ENCODE measurements at places on chromosomes 1 and 21.

DNA sequence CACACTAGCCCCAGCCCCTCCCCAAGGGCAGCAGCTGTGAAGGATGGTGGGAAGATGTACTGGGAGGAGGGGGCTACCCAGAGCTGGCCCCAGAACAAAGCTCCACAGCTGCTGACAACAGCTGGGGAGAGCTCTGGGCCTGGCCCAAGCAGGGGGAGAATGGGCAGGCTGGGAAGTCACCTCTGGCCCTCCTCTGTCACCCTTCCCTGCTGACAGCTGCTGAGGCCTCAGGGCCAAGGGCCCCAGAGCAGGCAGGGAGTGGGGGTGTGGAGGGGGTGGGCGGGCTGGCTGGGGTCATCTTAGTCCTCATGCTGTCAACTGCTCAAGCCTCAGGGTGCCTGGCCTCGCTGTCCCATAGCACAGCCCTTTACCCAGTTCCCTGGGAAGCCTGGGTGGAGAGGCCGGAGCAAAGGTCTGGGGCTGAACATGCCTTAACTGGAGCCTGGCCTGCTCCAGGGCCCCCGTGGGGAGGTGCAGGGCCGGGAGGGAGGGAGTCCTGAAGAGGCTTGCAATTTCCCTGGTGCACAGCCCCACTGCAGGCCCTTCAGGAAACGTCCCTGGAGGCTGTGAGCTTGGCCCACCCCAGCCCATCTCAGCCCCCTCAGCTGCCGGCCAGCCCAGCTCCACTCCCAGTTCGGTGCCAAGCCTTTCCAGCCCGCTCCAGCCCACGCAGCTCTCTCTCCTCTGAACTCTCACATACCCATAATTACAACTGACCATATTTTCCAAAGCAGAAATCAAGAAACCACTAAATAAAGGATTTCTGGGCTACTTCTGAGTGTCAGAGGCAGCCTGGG lies 25.7 kb downstream of the HSPG2 start:
- no peak for DNase-seq

- DNase-seq, result no peak
Observed at GRCh38 chr21:44094832-44095231, 12.4 kb upstream of the PWP2 start.

- DNase-seq, result no peak
Observed at GRCh38 chr1:32801096-32801715, 16.0 kb downstream of the YARS1 start.

DNA sequence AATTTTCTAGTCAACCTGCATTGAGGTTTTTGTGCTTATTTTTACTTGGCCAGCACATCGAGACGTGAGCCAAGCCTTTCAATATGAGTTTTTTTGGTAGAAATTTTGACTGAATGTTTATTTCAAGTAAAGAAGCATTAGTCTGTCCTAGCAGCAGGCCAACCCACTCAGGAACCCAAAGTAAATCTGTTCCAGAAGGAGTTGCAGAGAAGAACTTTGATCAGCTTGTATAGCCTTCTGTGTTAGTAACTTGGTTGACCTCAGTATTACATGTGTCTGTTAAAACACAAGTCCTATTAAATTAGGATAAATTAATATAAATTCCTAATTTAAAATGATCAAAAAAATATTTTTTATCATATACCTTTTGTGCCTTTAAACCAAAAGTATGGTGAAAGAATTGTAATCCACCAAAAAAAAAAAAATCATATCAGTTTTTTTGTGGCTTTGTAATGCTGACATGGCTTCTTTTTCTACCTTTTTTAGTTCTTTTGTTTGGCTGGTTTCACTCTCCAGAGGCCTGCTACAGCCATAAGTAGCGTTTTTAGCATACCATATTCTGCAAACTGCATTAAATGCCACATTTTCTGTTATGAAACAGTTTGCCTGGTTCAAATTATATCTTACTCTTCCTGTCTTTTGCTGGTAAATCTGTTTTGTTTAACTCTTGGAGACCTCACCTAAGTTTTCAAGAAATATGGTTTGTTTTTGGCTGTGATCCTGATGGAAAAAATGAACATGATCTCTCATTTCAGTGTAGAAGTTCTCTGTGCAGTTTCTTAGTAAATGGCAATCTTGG lies 39.5 kb downstream of the ATF6 start:
- no peak for DNase-seq

GRCh38 chr1:236514703-236515442 lies 8.9 kb upstream of the LGALS8 start:
- DNase-seq, result no peak

- DNase-seq, result no peak
Observed at GRCh38 chr1:191536791-191537429, 621.4 kb upstream of the RGS18 start.

GRCh38 chr1:11736746-11737639 lies 1.1 kb downstream of the AGTRAP start:
- peak; percentile 39 for DNase-seq

DNA sequence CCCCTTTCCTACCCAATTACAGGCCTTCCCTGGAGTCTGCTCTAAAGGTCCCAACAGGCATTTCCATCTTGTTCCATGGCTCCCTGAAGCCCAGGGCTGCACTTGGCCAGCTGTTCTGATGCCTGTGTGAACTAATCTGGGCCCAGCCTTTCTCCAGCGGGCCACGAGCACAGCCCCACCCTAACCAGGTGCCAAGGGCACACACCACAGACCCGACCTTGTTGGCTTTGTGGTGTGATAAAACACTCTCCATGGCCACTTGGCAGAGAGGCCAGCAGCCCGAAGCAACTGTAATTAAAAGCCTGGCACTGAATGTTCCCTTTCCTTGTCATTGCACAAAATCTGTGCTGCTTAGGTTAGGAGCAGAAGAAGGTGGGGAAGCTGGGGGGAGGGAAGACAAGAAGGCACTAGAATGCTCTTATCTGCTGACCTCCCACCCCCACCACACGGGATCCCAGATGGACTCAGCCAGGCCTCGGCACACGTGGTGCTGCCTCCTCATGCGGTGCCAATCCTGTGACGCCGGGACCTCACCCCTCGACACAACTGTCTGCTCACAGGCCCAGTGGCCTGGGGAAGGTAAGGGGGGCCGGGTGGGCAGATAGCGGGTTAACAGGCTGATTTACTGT lies 9.9 kb downstream of the HCRTR1 start:
- no peak for DNase-seq

DNA sequence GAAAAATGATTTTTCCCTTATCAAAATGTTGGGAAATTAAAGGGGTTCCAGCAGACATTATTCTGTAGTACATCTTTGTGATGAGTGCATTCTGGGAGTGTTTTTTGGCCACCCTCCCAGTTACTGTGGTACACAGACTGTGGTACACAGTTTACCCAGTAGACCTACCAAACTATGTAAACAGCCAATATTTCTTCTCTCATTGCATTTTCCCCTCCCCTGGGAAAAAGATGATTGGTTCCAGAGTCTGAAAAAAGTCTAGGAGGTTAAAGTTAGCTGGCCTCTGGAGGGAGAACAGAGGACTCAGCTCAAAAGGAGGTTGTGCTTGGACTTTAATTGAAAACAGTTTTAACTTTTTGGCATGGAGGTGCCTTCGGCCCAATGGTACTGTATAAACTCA lies 42.5 kb downstream of the PGM1 start:
- no peak for DNase-seq
